ENCODE measurements at places on chromosomes 2 and 18.

DNA sequence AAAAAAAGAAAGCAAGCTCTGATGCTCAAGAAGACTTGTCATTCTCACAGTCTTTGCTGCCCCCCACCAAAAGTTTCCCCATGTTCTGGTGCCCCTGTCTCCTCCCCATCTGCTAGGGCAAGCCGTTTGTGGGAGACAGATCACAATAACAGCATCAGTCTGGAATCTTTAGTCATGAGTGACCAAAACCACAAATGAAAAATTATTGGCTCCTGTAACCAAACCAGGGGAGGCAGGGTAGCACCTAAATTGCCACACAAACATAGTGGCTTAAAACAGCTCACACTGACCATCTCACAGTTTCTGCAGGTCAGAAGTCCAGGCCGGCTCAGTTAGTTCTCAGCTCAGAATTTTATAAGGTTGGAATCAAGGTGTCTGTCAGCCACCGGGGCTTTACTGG lies 9.1 kb upstream of the B3GNT7 start:
- DNase-seq, result no peak

GRCh38 chr2:41955316-41956043 lies 92.3 kb upstream of the PKDCC start:
- DNase-seq, result no peak

DNA sequence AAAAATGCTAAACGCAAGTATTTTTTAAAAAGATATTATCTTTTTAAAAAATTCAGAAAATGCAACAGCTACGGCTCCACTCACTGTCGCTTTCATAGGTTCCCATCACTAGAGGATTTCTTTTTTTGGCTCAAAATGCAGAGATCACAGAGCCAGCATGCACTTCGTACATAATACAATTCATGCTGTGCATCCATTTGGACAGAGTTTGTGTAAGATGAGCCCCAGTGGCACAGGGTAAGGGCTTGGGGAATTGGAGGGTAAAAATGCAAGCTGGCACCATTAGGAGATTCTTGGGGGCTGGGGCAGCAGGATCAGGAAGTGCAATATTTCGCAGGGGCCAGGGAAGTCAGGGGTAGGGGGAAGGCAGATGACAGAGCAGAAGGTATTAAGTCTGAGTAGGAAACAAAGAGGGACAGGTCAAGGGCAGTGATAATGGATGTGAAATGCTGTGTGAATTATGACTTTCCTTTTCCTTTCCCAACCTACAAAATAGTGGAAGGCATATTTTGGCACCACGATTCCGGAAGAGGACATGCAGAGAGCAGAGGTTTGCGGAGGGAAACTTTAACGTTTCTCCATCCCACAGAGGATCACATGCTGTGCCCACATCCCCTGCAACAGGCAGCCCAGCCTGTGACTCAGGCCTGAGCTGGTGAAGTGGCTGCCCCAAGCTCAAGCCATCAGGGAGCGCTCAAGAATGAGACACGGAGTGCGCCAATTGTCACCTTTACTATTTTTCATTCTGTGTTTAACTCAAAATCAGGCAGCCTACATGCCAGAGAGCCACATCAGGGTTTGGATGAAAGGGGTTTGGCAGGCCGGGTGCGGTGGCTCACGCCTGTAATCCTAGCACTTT lies 4.7 kb downstream of the CAPG start:
- DNase-seq, result no peak

- no peak for DNase-seq
Measured at GRCh38 chr2:222281506-222281905, 17.3 kb downstream of the PAX3 start.

DNA sequence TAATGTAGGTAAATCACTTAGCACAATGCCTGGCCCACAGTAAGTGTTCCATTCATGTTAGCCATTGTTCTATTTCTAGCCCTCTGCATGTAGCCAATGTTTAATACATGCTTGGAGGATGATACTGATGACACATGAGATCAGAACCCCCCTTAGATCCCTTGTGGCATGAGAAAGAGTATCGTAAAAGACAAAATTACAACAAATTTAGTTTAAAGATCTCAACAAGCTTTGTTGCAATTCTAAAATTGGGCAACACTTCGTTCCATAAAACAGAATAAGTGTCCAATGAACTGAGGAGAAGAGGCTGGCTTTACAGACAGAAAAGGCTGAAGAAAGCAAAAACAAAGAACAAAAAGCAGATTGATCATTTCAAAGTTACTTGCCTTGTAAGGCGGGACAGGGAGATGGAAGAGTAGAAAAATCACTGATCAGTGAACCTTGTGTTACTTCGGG lies 148.7 kb upstream of the SLC1A4 start:
- no peak for DNase-seq

DNA sequence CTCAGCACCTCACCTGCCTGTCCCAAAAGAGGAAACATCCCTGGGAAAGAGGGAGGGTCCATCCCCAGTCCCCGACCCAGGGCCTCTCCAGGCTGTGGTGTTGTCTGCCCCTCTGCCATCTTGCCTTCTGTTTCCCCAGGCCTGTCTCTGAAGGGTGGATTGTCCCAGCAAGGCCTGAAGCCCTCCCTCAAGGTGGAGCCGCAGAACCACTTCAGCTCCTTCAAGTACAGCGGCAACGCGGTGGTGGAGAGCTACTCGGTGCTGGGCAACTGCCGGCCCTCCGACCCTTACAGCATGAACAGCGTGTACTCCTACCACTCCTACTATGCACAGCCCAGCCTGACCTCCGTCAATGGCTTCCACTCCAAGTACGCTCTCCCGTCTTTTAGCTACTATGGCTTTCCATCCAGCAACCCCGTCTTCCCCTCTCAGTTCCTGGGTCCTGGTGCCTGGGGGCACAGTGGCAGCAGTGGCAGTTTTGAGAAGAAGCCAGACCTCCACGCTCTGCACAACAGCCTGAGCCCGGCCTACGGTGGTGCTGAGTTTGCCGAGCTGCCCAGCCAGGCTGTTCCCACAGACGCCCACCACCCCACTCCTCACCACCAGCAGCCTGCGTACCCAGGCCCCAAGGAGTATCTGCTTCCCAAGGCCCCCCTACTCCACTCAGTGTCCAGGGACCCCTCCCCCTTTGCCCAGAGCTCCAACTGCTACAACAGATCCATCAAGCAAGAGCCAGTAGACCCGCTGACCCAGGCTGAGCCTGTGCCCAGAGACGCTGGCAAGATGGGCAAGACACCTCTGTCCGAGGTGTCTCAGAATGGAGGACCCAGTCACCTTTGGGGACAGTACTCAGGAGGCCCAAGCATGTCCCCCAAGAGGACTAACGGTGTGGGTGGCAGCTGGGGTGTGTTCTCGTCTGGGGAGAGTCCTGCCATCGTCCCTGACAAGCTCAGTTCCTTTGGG lies 47.2 kb downstream of the BOLA3 start:
- no peak for DNase-seq

DNA sequence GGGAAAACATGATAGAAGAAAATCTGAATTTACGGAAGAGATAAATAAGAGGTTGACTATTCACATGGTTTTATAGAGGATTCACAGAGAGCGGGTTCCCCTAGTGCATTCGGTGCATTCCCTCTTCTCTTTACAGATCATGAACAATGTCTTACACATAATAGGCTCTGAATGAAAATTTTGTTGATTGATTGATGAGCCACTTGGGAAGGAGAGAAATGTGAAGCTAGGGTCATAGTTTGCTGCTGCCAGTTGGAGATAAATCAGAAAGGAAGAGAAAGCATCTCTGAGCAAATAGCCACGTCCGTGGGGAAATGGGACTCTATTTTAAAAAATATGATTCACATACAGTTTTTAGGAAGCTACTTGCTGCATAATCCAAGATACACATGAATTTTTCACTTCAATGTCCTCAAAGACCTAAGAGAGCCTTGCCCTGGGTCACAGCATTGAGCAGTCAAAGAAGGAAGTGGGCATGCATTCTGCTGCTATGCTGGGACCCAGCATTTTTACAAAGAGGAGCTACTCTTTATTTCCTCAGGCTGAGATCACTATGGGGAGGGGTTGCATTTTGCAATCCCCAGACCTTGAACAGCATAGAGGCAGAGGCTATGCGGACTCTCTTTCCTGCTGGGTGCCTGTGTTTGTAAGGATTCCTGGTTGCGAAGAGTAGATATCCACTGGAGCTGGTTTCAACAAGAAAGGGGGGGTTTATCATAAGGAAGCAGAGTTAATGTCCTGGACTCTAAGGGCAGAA lies 395.3 kb downstream of the TSN start:
- no peak for DNase-seq

DNA sequence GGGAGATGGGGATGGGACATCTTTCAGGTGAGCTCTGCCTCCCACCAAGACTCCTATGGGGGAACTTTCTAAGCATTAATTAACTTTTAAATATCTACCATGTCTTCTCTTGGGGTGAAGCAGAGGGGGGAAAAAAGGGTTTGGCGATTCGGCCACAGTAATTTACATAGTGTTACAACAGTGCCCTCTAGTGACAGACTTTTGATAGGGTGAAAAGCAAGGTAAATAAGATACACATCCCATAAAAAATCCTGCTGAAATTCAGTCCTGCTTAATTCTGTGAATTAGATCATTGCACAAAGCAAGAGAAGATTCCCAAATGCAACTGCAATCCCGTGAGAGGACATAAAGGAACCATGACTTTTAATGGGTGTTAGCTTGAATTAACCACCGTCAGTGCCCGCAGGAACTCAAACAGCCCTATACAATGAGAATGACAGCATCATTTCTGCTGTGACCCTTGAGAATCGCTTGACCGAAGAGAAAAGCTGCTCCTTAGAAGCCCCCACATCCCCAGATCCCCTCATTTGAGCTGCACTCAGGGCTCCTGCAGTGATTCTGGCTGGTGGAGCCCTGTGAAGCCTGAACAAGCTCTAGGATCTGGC lies 32.8 kb downstream of the FAM124B start:
- DNase-seq, result no peak

- no peak for DNase-seq
Measured at GRCh38 chr2:187136646-187137045, 287.7 kb upstream of the ZSWIM2 start.

DNA sequence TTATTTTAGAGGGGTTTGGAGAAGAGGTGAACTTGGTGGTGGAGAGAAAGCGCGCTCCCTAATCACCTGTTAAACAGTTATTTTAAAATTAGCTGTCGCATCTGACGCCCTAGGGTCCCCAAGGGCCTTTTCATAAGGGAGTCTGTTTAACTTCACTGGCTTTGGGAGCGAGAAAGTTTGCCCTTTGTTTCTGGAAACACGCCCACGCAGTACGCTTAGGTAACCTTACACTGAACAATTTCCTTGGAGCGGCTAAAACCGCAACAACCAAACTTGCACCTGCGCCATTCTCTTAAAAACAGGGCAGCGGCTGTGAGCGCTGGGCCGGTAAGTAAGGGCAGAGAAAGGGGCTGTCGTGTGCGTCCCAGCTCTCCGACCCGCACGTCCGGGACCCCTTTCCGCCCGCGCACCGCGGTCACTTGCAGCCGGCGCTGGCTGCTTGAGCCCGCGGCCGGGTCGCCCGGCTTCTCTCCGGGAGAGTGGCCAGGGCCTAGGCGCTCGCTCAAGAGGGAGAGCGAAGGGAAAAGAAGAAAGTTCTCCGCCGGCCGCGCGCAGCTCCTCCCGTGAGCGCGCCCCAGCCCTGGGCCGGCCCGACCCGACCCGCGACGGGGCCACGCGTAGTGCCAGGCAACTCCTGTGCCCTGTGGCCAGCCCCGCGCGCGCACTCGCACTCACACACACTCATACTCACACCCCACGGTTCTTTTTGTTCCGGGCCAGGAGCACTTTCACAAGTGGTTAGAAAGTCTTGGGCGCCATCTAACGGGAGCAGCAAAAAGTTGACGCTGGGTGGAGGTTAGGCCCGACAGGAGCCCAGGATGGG lies 19.2 kb downstream of the POU3F3 start:
- DNase-seq, result peak; percentile 71

- DNase-seq, result no peak
Measured at GRCh38 chr2:181190711-181191110, 210.3 kb downstream of the UBE2E3 start.

DNA sequence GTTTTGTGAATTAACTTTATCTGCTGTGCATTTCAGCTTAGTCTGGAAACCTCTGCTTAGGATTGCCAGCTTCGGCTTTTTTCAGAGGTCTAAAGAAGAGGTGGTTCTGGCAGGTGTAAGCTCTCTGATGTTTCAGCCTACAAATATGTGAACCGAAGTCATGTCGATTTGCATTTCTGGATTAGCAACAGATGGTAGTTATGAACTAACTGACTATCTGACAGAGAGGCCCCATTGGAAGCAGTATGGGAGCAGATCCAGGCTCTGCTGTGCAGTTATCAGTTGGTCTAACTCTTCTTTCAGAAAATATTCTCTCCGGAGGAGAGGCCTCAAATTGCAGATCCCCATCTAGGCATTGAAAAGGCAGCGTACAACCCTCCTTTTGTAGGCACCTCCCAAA lies 32.7 kb upstream of the SPRED2 start:
- no peak for DNase-seq

DNA sequence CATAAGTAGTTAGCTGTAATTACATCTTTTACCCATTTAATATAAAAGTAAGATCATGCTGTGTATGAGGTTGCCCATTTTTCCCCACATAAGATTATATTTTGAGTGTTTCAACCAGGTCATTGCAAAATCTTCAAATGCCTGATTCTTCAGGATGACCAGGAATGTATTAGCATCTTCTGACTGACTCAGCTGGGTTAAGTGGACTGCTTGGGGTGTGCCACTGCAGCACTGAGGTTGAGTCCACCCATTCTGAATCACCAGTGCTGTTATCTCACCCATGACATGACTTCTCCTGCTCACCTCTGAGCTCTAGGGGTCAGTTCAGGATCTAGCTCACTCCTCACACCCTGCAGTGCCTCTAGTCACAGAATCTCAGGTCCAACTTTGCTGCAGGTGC lies 576.7 kb upstream of the ZEB2 start:
- no peak for DNase-seq

DNA sequence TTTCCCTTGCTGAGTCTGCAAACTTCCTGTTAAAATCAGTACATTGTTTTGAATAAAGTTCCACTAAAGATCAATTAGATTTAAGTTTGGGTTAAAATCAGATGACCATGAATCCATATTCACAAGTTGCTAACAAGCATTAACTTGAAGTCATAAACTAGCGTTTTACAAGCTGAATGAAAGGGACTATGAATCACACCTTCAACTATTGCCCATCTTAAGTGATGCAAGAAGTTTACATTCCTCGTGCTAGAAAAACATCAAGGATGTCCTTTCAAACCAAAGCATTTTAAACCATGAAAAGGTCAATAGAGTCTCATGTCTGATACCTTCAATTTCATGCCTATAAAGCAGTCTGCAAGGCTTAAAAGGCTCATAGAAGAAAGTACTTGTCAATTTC lies 257.2 kb upstream of the SYT4 start:
- no peak for DNase-seq

- no peak for DNase-seq
Measured at GRCh38 chr2:187612857-187613256, 58.6 kb upstream of the TFPI start.

Measured in pancreas (tissue), 10 donors.